ENCODE measurements at places on chromosomes 3 and 15. TPM values are rescaled to one million over a fixed set of nuclear protein-coding genes. Genes with fewer than 3 reads are reported as not detected.

The GRIP2 gene
- 0.45 TPM for total RNA-seq

The IGSF10 gene
- 2.5 TPM for total RNA-seq

The AGTR1 gene
- total RNA-seq, result 12.5 TPM

The CAMKV gene
- not detected for total RNA-seq

The P2RY12 gene
- 4.6 TPM for total RNA-seq

The IL5RA gene
- 0.42 TPM for total RNA-seq

- DNase-seq, result no peak
Observed at GRCh38 chr3:39346785-39347585, 17.5 kb downstream of the CCR8 start.

DNA sequence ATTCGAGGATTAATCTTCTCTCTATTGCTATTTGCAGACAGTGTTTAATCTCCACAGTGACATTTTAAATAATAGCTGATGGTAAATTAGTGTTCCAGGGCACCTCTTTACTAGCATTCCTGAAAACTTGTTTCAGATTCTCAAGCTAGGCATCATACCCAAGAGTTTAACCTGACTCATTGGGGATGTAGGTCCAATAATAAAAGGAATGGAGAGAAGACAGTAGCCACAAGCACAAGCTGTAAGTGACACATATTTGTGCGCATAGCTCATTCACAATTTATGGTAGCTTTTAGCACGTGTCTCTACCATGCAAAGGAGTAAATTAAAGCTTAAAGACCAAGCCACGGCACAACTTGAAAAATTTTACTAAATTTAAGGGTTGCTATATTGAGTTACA, 171.3 kb upstream of the FAM3D start:
- DNase-seq, result no peak

All from esophagus muscularis mucosa (tissue), 4 donors.